Stimulated activated naive CD8-positive, alpha-beta T cell treated with anti-CD3 and anti-CD28 coated beads, Interleukin-15, amount 100 ng/mL, for 72 hours (primary cell): ENCODE measurements at places on chromosomes 11 and 22.
A peak's percentile ranks its signal among the peaks of the same experiment; 100 is the strongest.

DNA sequence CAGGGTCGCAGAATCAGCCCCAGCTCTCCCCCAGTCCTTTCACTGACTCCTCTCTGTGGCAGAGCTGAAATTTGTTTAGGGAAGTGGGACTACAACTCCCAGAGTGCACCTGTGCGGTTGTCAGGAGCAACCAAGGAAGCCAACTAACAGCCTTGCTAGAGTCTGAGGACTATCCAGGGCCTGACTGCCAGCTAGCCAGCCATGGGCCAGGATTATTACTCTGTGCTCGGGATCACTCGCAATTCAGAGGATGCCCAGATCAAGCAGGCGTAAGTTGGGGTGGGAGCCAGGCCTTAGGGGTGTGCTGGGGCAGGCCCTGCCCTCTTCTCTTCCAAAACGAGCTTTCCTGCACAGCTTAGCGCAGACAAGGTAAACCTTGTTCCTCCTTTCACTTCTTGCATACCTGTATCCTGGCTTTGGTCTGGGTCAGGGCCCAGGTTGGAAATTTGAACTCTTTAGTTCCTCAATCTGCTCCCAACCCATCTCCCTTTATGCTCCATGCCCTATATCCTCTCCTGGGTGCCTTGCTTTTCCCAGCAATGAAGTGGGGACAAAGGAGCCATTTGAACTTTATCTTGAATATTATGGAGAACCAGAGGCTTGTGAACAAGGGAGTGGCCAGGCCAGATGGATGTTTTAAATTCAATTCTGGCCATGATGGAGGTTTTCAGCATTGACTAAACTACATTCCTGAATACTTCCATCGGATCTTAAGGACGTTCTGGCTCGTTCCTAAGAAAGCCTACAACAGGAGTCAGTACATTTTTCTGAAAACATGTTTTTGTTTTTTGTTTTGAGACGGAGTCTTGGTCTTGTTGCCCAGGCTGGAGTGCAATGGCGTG, at the start of gene DNAJB13:
Gene DNAJB13, plus strand, starts transcription at position 158 of the 842 bp plus-strand sequence. Its CDS starts 44 bp downstream, at position 202.
- DNase-seq = no peak

DNA sequence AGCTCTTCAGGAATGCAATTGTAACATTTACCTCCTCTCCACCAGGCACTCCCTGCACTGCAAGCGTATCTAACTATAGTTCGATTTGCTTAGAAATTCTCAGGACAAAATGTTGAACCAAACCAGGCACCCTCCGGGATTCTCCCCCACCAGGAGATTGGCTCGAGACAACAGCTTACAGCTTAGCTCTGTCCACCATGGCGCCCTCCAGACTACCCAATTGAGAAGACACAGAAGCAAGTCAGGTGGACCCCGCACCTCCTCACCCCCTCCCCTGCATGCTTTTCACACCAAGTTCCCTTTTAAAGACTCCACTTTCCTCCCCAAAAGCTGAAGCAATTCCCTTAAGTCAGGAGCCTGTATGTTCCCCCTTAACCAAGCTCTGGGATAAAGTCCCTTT, 34.7 kb upstream of the RFPL3 start:
- DNase-seq = no peak

GRCh38 chr11:66267379-66268243, 828 bp upstream of the RAB1B start:
- DNase-seq = peak; percentile 92

- no peak for DNase-seq
These were observed 30.5 kb upstream of the CABP7 start for GRCh38 chr22:29689206-29689879.

DNA sequence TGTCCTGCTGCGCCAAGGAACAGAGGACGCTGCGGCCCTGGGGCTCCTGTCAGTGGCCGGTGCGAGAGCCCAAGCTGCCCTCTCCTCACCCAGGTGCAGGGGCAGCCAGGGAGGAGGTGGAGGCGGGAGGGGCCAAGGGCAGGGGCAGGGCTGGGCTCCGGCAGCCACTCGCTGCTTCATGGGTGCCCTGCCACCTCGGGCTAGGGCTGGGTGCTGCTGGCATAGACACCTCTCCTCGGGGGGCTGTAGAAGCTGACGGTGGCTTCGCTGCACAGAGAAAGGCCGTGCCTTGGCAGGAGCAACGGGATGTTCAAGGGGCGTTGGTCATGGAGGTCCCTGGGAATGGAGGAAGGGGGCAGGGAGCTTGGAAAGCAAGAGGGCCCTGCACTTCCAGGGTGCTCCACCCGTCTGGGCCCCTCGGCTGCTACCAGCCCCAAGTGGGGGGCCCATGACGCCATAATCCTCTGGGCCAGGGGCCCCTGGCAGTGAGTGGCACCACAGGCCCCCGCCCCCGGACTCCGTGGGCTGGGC, 1.6 kb upstream of the TBX1 start:
- no peak for DNase-seq

DNA sequence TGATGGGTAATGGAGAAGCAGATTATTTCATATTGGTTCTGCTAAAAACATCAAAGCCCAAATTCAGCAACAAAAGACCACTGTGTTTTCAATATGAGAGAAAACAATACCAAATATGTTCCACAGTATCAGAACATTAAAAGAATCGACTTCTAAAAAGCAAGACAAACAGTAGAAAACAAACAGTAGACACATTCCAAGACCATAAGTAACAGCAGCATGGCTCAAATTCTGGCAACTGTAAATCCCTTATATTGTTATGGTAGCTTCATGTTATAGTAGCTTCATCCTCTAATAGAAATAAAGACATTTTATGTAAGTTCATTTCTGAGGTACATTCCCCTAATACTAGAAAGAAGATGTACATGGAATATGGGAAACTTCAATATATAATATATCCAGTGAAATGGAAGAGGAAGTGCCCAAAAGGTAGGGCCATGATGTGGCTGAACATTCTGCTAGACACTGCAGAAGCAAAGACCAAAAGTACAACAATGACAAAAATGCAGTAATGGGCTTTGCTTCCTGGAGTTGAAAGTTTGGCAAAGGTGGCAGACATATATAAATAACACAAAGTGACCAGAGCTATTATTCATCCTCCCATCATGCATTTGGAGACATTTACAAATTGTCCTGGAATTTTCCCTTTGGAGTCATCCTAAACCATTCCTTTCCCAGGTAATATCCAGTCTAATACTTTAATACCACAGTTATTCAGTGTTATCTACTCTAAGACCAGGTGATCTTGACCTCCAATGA, 299.9 kb downstream of the DCDC1 start:
- DNase-seq = no peak

- DNase-seq = no peak
These were observed 26.2 kb downstream of the PPFIA1 start for GRCh38 chr11:70296681-70297080.
